ENCODE measurements at places on chromosomes 12 and 14.

DNA sequence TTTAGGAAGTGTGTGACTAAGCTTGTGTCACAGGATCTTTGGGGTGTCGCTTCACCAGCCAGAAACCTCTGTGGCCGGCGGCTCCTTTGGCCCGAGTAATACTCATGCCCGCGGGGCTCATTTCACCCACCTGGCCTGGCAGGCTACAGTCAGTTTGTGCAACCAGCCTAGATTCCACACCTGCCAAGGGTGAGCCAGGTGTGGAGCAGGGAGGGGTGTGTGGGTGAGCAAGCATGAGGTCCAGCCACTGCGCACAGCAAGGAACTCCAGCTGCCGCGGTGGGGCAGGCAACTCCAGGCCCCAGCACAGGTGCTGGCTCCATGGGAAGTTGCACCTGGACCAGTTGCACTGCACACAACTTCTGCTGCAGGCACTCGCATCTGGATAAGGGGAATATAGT, 462.3 kb upstream of the LRFN5 start:
- DNase-seq = no peak

- no peak for DNase-seq
Measured at GRCh38 chr14:74634964-74635363, 22.9 kb upstream of the LTBP2 start.

- no peak for DNase-seq
Measured at GRCh38 chr12:47894652-47895051, 10.1 kb downstream of the VDR start.

DNA sequence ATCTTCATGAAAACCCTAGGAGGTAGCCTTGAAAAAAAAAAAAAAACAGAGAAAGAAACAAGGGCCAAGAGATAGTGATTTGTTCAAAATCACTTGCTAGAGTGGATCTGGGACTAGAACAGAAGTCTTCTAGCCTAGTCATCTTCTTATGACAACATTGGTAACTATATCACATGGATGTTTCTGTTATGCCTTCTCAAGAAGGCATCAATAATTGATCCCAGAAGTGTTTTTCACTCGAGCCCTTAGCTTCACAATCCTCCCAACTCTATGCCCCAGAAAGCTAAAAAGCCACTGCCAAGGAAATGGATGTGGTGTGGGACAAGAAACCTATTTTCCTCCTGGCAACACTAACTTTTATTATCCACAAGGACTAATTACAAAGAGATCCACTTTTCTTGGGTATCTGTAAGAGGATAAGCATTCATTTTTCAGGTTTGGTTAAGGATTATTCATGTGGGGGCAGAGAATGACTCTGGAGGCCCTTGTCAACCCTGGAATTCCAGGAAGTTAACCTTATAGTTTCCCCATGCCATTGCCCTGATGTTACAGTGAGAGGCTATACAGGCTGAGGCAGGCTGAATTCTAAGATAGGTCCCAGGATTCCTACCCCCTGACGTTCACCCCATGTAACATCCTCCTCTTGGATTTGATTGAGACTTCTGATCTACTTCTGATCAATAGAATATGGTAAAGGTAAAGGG, 67.7 kb upstream of the CPM start:
- no peak for DNase-seq

DNA sequence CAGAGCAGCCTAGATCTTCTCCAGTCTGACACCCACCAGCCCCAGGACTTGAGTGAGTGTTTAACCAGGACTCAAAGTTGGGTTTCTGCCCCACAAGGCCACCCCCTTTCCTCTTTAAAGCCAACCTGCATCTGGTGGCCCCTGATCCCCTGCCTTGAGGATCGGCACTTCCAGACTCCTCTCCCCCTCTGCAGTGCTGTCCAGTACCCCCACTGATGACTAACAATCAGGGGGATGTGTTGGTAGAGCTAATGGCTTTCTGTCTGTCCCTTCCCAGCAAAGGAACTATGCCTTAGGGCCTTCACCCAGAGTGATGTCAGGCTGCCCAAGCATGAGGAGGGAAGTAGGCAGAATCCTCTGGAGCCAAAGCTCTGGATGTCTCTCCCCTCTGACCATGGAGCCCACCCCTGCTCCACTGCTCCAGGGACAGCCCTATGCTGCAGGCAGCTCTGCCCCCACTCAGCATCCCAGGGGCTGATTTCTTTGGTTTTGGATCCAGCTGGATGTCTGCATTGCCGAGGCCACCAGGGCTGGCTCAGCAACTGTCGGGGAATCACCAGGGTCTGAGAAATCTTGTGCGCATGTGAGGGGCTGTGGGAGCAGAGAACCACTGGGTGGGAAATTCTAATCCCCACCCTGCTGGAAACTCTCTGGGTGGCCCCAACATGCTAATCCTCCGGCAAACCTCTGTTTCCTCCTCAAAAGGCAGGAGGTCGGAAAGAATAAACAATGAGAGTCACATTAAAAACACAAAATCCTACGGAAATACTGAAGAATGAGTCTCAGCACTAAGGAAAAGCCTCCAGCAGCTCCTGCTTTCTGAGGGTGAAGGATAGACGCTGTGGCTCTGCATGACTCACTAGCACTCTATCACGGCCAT, 42.9 kb downstream of the DAD1 start:
- DNase-seq = no peak

GRCh38 chr12:49097381-49097780, 2.8 kb upstream of the DHH start:
- no peak for DNase-seq

DNA sequence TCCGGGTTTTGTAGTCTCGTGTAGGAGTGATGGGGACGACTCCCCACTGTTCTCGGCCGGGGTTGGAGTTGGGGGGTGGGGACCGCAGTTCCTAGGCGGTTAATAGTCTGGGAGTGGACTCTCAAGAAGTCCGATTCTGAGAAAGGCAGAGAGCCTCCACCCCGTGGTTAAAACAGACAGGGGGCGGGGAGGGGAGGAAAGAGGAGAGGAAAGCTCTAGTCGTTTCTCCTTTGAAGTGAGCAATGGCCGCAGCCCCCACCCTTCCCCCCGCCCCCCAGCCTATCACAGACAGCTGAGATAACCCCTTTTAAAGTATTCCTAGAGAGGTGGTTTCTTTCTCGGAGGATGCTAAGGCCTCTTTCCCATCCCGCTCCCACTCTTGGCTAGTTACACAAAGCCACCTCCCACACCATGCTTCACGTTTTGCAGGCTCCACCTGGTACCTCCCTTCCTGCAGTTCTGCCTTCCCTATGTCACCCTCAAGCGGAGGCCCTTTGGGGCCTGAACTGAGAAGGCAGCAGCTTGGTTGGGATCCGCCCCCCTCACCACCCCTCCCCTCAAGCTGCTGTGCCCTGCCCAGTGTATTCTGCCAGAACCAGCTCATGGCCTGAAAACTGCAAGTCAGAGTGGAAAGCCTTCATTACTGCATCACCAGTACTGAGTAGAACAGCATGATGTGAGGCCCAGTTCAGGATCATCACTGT, 853 bp downstream of the USP5 start:
- peak; percentile 39 for DNase-seq

- DNase-seq = no peak
Measured at GRCh38 chr14:79064214-79064613, 894.0 kb downstream of the NRXN3 start.

DNA sequence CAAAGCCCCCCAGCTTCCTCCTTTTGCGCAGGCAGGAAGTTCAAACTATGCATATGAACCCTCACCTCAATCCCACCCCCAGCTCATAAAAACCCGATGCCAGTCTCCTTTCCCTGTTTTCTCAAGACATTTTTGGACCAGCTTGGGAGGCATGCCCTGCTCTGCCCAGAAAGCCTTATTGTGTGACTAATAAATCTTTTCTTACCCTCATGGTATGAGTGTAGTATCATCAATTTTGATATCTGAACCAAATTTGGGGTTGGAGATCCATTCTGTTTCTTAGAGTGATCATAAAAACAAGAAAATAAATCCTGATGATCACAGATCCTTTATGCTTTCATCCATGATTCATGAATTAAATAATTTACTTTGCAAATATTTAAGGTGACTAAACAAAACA, 128.5 kb downstream of the ALG10B start:
- DNase-seq = no peak

DNA sequence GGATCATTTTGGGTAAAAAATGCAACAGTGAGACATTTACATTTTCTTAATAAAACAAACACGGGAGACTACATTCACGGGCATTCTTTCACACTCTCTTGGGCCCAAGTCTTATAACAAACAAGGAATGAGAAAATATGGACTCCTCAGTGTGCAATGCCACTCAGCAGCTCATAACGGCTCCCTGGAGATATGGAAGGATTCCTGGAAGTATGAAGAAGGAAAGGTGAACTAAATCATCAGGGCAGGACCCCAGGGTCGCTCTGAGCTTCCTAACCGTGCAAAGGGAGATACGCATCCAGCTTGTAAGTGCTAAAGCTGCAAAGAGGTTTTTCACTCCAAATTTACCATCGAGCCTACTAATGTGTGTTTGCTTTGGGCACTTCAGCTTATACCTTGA, 33.5 kb upstream of the CCDC91 start:
- no peak for DNase-seq

DNA sequence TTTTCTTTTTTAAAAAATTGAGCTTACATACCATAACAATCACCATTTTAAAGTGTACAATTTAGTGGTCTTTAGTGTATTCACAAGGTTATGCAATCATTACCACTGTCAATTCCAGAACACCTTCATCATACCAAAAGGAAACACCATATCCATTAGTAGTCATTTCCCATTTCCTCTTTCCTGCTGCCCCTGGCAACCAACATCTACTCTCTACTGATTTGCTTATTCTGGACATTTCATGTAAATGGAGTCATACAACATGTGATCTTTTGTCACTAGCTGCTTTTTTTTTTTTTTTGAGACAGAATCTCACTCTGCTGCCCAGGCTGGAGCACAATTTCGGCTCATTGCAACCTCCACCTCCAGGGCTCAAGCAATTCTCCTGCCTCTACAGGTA, 66.8 kb upstream of the CFL2 start:
- no peak for DNase-seq

GRCh38 chr12:98594050-98594835, 757 bp downstream of the SLC25A3 start:
- no peak for DNase-seq

GRCh38 chr14:68794851-68795596, 2.2 kb upstream of the ZFP36L1 start:
- no peak for DNase-seq

DNA sequence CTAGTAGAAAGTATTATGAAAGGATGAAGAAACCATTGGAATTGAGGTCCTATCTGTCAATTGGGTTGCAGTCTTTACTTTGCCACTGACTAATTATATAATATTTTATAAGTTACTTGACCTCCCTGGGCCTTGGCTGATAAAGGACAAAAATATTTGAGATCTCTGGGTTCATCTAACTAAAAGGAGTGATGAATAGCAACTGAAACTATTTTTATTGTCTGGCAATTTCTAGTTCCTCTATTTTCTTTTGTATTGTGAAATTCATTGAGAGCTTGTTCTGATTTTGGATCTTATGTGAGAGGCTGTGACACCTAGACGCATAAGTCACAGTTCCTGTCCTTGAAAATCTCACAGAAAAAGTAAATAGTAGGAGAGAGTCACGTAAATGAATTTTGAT, 415.7 kb upstream of the ATP2B1 start:
- no peak for DNase-seq

- DNase-seq = no peak
Measured at GRCh38 chr14:42214981-42215491, 608.4 kb downstream of the LRFN5 start.

DNA sequence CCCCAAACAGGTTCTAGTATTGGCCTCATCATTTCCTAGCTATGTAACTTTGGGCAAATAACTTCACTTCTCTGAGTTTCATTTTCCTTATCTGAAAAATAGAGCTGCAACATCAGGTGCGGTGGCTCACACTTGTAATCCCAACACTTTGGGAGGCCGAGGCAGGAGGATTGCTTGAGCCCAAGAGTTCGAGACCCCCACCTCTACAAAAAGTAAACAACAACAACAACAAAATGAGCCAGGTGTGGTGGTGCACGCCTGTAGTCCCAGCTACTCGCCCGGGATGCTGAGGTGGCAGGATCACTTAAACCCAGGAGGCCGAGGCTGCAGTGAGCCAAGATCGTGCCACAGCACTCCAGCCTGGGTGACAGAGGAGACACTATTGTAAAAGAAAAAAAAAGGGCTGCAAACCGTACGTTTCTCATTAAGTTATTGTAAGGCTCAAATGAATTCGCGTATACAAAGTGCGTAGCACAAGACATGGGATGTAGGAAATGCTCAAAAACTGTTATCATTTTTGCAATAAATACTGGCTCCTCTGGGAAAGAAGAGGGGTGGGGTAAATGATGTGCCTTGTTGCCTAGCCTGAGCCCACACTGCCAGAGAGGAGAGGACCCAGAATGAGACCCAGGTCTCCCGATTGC, 903 bp downstream of the C12orf76 start:
- DNase-seq = no peak

- DNase-seq = no peak
Measured at GRCh38 chr12:85653731-85654455, 182.3 kb downstream of the RASSF9 start.

- DNase-seq = no peak
Measured at GRCh38 chr12:69821032-69821455, 4.0 kb upstream of the MYRFL start.

GRCh38 chr12:70096759-70097410, 146.3 kb upstream of the CNOT2 start:
- DNase-seq = no peak

GRCh38 chr12:41264281-41264680, 76.2 kb downstream of the PDZRN4 start:
- DNase-seq = no peak

GRCh38 chr12:132243596-132244310, 85.6 kb downstream of the GALNT9 start:
- DNase-seq = no peak

DNA sequence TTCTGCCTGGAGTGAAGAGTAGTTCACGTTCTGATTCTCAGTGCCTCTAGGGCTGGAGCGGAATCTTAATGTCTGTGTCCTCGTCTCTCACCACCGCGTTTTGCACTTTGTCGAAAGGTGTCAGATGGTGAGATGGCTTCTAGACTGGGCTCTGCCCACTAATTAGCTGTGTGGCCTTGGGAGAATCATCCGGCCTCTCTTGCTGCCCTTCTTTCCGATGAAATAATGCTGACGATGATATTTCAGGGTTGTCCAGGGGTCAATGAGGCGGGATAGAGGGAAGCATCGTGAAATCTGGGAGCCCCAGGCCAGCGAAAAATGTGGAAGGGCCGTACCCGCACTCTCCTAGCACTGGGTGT, 811 bp upstream of the GALNT16 start:
- DNase-seq = no peak

GRCh38 chr14:69876221-69876847, 2.9 kb upstream of the SMOC1 start:
- DNase-seq = no peak

- DNase-seq = no peak
Measured at GRCh38 chr14:99524804-99525698, 43.8 kb downstream of the CCNK start.
